Activated naive CD4-positive, alpha-beta T cell treated with anti-CD3 and anti-CD28 coated beads for 36 hours (primary cell): ENCODE measurements at places on chromosomes 2 and 18.

DNA sequence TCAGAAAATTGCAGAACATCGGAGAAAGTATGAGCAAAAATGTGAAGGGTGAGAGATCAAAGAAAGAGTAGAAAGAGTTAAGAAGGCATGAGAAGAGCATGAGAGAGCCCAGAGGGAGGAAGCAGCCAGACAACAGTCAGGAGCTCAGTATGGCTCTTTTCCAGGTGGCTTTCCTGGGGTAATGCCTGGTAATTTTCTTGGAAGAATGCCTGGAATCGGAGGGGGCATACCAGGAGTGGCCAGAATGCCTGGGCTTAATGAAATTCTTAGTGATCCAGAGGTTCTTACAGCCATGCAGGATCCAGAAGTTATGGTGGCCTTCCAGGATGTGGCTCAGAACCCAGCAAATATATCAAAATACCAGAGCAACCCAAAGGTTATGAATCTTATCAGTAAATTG lies 271.8 kb upstream of the TFPI start:
- no peak for DNase-seq

DNA sequence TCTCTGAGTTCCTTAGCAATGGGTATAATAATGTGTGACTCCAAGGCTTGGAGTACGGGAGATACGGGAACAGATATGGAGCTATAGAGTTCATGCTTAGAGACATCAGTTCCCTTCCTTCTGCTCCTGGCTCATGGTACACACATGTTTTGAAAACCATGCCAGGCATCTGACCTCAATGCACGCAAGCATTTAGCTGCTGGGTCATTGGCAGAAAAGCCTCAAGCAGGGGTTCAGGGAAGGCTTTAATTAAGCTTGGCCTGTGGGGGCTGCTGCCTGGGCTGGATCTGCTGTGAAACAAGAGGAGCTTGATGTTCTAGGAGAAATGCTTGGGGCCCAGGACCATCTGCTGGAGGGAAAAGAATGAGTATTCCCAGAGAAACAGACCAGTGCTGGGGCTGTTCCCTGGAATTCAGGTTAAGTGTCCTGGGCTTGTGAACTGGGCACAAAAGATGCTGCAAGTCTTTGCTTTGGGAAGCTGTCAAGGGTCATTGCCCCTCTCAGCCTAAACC lies 3.2 kb downstream of the ALLC start:
- DNase-seq, result no peak

GRCh38 chr2:232838406-232838874 lies 31.6 kb upstream of the SNORC start:
- peak; percentile 83 for DNase-seq

DNA sequence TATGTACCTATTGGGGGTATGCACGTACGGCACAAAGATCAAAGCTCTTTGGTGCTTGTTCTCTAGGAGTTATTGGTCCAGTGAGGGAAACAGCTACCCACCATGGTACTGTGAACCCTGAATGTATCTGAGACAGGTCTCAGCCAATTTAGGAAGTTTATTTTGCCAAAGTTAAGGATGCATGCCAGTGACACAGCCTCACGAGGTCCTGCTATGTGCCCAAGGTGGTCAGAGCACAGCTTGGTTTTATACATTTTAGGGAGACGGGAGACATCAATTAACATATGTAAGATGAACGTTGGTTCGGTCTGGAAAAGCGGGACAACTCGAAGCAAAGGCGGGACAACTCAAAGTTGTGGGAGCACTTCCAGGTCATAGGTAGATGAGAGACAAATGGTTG lies 75.8 kb downstream of the SOWAHC start:
- DNase-seq, result no peak

- DNase-seq, result no peak
Observed at GRCh38 chr2:67797801-67798540, 264.8 kb downstream of the C1D start.

DNA sequence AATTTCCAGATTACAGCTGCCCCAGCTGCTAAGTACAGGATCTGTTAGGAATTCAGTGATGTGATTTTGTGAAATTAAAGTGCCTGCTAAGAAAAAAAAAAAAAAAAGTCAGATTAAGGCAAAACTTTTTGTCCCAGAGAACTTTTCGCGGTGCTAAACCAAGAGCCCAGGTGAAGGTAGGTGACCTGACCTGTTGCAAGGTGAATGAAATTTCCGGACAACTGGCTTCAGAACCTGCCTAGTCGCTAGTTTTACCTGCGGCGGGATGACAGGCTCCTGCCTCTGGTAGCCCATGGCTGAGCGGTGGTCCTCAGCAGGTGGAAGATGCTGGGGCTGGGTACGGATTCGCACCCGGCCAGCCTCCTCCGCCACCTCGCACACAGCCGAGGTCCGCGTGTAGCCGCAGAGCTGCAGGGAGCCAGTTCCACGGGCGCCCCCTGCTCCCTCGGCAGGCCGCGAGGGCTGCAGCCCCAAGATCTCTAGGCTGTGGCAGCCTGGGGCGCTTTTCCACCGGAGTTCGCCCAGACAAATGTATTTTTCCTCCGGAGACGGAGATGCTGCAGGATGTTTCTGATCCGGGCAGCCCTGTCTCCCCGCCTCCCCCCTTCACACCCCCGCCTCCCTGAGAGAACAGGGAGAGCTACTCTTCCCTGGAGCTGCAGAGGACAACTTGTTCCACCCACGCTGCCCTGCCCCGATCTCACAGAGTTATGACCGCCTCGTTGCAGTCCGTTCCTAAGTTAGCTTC lies at the start of gene SLC38A11:
TSS of gene SLC38A11 (minus strand) at position 572 of the 748 bp plus-strand sequence. CDS start at position 294, 278 bp downstream.
- DNase-seq, result no peak

- DNase-seq, result no peak
Observed at GRCh38 chr2:50042771-50043170, 888.5 kb upstream of the FSHR start.

- no peak for DNase-seq
Observed at GRCh38 chr18:6249788-6250187, 164.9 kb downstream of the L3MBTL4 start.

GRCh38 chr18:5895299-5895875 lies at the start of gene TMEM200C:
TSS of gene TMEM200C (minus strand) at chr18:5895522. CDS start at chr18:5892063, 3,459 bp downstream.
- DNase-seq, result peak; percentile 10

DNA sequence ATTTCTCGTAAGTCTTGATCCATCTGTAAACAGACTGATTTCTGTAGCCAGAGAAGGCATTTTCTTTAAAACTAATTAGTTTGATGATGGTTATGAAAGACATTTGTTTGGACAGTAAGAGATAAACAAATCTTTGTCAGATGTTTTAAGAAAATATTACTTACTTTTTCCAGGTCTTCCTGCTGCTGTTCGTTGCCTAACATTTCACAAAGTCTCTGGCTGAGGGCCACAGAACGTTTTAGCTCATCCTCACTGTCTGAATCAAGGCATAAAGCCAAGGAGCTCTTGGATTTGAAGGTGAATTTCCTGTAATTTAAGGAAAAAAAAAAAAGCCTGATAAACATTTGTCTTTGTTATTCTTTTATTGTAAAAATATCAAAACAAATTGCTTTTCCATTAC lies 57.8 kb downstream of the VIL1 start:
- DNase-seq, result no peak

GRCh38 chr2:195477996-195478382 lies 179.0 kb upstream of the SLC39A10 start:
- DNase-seq, result no peak

DNA sequence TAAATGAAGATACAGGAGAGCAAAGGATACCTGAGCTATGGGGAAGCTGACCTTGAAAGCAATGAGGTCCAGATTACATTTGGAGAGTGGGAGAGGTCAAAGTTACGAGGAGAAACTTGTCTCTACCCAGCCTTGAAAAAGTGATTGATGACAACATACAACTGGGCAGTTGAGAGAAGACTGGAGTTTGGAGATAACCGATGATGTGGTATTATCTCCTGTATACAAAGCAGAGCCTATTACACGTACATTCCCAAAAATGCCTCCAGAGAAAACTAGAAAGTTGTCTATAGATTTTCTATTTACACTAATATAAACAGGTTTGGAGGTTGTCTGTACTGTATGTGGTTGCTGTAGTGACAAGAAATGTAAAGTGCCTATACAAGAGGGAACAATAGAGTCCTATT lies 28.3 kb downstream of the ARL5A start:
- DNase-seq, result no peak

- DNase-seq, result no peak
Observed at GRCh38 chr18:48629730-48630324, 91.0 kb downstream of the CTIF start.

DNA sequence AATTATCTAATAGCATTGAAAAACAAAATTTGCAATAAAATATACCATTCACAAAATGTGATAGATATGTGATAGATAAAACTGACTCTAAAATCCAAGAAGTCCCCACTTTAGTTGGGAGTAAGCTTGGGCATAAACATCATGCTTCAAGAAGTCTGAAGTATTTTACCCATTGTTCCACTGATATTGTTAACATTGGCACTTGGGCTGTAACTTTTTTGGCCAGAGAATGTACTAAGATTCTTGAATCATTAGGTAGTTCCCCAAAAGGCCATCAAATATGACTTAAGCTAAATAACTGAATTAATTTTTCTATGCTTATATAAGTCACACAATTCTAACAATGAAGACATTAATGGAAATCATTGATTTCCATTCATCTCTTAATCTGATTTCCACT lies 413.6 kb downstream of the CDH2 start:
- no peak for DNase-seq

- no peak for DNase-seq
Observed at GRCh38 chr2:105438104-105438929, 39.5 kb upstream of the FHL2 start.

GRCh38 chr2:188527141-188527540 lies 235.5 kb downstream of the GULP1 start:
- DNase-seq, result no peak

- DNase-seq, result no peak
Observed at GRCh38 chr2:127624320-127624755, 21.6 kb upstream of the GPR17 start.

- DNase-seq, result no peak
Observed at GRCh38 chr2:193272011-193272410, 1077.3 kb upstream of the TMEFF2 start.

DNA sequence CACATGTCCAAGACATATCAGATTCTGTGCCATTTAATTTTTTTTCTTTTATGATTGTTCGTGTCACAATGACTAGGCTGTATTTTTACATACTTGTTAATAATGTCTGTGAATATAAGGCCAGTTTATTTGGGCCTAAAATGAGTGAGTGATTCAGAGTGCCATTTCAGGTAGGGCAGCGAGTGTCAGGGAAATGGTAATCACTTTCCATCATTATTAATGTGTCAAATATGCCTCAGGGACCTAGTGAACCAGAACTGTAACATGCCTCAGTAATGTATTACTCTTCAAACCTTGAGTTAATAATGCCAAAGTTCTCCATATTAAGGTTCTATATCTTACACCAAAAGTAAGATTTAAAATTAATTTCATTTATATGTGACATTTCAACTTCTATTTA lies 8.6 kb downstream of the FAM171B start:
- no peak for DNase-seq

DNA sequence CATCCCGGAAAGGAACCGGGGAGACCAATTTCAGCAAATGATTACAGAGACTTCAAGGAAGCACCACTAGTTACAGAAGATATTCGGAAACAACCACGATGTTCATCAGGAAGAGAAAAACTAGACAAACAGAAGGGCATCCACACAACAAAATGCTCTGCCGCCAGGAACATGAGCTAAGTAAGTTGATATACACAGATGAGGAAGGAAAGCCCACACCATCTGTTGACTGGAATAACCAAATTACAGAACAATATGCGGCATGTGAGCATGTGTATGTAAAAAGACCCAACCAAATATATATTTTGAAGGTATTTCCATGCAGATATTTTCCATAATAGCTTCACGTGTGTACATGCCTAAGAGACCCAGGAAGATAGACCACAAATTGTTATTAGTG lies 47.0 kb downstream of the ACKR3 start:
- DNase-seq, result no peak

DNA sequence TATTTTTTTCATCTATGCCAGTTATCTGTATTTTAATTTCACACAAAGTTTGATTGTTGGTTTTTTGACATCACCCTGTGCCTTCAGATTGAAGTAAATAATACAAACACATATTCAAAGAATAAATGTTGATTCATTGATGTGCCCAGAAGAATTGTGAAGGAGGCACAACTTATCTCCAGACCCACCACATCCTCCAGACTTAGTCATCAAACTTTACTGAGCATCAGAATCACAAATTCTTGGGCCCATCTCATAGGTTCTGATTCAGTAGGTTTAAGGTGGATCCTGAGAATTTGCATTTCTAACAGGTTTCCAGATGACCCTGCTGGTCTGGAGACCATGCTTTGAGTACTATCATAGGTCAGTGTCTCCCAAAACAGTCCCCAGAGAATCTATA lies 82.8 kb upstream of the PIK3C3 start:
- DNase-seq, result no peak

DNA sequence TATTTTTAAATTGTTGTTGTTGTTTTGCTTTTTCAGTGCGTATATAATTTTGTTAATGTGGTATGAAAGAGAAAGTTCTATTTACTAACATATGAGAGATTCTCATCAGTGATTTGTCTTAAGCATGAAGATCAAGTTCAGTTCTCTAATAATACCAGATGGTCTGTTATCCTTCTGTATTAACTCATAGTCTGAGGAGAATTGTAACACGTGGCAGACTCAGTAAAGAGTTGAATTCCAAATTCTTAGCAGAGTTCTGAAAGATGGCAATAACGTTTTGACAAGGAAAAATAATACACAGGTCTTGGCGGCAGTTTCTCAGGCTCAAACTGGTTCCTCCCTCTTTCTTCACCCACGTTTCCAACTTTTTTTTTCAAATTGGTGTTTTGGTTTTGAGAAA lies 17.2 kb upstream of the COL3A1 start:
- DNase-seq, result no peak

- DNase-seq, result no peak
Observed at GRCh38 chr2:130765464-130765863, 10.1 kb downstream of the AMER3 start.

- DNase-seq, result no peak
Observed at GRCh38 chr2:234625626-234626250, 128.9 kb upstream of the ARL4C start.

DNA sequence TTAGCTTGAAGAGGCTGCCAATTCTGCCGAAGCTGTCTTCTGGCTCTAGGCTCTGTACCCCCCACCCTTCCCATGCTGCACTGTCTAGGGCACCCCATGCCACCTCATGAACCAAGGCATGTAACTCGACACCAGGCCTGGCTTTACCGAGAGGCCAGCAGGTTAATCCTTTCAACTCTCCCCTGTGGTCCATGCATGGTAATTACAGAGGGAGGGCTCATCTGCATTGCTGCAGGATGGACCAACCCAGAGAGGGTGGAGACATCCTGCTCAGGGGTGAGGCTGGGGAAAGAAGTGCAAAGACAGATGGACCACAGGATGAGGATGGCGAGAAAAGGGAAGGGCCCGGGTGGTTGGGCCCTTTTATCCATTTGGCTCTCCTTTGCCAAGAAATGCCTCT lies 65.8 kb downstream of the KCTD1 start:
- no peak for DNase-seq

DNA sequence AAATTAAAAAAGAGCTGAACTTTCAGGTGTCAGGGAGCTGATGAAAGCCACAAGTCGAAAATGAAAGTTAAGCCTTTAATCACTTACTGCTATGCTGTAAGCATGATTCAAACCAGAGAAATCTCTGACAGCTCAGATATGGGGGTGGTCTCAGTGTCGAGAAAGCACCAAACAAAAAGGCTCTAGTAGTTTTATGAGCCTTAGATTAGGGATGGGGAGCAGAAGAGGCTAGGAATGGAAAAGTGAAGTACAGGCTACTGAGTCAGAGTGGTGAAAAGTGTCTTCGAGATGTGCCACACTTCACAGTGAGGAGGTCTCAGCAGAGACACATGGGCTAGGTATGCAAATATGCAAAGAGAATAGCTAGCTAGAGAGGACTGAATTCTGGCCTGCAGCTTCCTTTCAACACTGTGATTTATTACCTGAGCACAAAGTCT lies 482.2 kb downstream of the SPAG16 start:
- no peak for DNase-seq

- peak; percentile 48 for DNase-seq
Observed at GRCh38 chr2:133780099-133780996, 212.1 kb upstream of the NCKAP5 start.
